CD4-positive, alpha-beta T cell treated with Interleukin-4 for 1 hour (primary cell): ENCODE measurements at places on chromosomes 6 and 20.

- DNase-seq, result peak; percentile 49
Observed at GRCh38 chr20:36856691-36857635, 19.0 kb upstream of the TLDC2 start.

GRCh38 chr6:147226163-147226724 is 22.0 kb downstream of the STXBP5 start:
- DNase-seq, result no peak

- DNase-seq, result no peak
Observed at GRCh38 chr6:54988576-54988975, 142.0 kb downstream of the FAM83B start.

DNA sequence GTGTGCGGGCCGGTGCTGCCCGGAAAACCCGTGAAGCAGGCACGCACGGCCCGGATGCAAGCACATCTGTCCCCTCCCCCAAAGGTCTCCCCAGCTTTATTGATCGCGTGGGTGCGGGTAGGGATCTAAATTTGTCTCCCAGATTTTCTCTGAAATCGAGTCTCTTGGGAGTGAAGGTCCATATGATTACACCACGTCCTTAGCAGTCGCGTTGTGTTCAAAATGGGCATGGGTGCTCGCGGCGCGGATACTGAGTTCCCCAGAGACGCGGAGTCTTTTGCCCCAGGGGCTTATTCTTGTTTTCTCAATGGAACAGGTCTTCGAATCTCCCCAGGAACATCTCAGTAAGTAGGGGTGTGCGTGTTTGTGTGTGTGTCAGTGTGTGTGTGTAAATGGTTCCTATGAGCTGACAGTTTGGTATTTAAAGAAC is 2.8 kb upstream of the ZNF292 start:
- DNase-seq, result no peak

DNA sequence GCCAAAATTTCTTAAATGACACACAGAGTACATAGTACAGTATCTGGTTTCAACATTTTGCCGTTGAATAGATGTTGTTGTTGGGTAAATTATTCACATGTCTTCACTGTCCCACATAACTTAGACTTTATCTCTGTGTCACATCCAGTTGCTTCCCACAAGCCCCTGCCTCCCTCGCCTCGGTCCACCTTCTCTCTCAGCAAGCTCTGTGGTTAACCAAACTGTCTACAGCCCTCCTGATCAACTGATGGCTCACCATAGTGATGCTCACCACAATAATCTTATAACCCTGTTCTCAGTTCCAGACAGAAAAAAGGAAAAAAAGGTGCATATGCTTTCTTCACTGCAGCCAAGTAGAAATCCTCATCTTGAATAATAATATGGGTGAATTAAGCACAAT is 23.0 kb downstream of the IL17F start:
- no peak for DNase-seq

DNA sequence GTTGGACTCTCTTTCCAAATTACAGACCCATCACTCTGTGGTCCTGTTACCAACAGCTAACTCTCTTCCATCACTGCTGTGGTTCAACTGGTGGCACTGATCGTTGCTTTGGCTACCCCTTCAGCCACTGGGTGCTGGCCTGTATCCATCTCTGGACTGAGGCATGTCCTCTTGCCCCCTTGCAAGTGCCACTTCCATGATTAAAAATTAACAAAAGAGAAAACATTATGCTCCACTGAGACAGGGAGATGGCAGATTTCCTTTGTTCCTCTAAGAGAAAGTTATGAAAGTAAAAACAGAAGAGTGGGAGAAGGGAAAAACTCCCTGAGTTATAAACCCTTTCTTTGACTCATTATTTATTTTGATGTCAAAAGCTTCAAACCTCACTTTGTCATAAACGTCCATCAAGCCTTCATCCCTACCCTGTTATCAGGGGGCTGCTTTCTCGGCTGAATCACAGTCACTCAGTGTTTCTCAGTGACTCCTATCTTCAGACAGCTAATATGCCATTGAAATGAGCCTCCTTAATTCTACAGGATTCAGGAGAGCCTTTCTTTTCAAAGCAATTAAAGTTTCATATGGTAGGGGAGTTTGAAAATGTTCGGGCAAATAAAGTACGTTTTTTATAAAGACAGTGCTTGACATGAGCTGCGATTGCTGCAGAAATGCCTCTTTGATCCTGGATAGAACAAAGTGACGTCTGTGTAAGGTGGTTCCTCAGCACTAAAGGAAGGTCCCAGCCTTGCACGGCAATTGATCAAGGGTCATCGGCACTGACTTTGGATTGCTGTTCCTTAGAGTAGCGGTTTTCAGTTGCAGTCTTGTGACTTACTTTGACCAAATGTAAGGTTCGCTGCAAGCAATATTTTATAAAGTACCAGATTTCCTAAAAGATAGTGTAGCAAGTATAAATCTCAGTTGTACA is 49.9 kb upstream of the PBOV1 start:
- DNase-seq, result no peak

GRCh38 chr20:48656661-48657211 is 171.1 kb downstream of the PREX1 start:
- DNase-seq, result no peak

DNA sequence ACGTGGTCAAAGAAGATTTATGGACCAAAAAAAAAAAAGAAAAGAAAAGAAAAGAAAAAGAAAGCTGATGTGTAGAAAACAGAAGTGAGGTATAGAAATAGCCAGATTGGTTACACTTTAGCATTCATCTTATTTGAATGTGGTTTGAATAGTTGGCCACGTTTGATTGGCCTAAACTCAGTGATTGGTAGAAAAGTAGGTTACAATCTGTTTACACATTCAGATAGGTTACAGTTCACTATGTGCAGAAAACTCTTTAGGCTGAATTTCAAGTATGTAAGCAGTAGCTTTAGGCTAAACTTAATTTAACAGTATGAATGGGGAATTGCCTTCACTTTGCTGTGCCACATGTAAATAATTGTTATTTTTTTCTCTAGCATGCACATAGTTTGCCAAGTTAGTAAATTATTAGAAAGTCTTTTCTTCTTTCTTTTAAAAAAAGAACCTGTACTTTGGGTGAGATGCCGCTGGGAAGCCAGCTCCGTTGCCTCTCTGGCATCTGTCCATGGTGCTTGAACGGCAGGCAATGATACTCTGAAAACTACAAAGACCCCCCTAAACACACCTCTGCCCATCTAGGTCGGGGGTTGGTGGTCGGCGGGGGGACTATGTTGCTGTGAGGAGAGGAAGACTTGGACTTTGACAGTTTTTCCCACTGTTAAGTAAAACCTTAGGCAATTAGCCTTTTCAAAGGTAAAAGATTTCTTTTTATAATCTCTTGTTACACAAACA is 173.0 kb downstream of the AIG1 start:
- DNase-seq, result no peak

GRCh38 chr6:159756508-159756907 is 5.3 kb upstream of the ACAT2 start:
- DNase-seq, result no peak

DNA sequence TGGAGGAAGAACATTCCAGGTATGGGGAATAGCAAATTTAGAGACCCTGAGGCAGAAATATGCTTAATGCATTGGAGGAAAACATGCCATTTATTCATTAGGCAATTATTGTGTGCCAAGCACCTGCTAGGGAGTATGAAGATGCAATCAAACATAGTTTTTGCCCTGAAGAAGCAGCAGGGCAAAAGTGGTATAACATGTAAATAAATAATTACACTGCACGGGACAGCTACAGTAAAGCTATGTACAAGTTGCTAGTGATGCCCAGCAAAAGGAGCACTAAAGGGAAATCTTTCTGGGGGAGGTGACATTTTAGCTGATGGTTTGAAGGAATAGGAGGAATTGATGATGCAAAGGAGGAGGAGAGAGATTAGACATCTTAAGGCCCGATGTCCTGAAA is 624 bp upstream of the TJAP1 start:
- DNase-seq, result no peak

DNA sequence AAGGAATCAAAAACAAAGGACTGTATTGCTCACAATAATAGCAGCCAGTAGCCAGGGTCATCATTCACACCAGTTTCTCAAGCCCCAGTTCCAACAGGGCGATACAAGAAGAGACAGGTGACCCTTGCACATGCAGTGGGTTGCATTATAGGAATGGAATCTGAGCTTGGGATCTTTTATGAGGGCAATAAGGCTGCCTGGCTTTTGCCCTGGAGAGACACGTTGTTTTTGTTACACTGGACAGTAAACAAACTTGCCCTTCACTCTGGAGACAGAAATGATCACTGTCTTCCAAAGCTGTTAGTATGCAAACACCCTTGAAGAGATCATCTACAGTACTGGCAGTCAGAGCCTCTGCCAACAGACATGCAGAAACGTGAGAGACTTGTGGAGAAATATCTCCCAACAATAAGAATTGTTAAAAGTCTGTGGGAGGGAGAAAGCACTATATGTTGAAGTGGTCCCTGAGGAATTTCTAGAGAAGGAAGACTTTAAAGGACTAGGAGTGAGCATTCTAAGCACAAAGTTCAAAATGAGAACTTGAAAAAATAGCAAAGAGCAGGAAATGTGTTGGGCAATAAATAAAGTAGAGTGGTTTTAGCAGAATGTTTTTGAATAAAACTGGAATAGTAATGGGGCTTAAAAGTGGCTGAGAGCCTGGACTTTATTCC is 6.2 kb upstream of the COL12A1 start:
- DNase-seq, result no peak

DNA sequence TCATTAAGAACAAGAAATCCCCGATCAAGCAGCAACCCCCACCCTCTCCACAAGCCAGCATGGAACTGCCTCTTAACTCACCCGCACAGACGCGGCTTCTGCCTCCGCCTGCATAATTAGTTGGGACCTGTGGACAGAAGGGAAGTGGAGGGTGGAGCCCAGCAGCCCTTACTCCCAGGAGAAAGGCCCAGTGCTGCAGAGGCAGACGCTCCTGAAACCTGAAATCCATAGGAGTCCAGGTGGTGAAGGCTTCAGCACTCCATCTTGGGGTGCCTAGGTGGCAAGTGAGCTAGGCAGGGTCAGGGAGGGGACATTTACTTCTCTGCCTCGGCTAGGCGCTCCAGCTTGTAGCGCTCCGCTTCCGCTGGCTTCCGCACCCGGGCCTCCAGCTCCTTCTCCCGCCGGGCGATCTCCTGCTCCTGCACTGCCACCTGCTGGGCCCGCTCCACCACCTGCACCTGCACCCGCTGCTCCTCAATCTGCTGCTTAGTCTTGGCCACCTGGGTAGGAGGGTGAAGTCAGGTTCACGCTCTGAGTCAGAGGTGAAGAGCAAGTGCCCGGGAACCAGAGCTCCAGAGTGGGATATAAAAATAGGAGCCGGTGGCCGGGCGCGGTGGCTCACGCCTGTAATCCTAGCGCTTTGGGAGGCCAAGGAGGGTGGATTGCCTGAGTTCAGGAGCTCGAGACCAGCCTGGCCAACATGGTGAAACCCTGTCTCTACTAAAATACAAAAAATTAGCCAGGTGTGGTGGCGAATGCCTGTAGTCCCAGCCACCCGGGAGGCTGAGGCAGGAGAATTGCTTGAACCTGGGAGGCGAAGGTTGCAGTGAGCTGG is 10.7 kb downstream of the TUBB start:
- DNase-seq, result peak; percentile 86

- DNase-seq, result no peak
Observed at GRCh38 chr6:54805077-54805476, 41.5 kb upstream of the FAM83B start.
